CD4-positive, alpha-beta T cell treated with Interleukin-17A for 1 hour (primary cell): ENCODE measurements at places on chromosomes 2 and 18.

DNA sequence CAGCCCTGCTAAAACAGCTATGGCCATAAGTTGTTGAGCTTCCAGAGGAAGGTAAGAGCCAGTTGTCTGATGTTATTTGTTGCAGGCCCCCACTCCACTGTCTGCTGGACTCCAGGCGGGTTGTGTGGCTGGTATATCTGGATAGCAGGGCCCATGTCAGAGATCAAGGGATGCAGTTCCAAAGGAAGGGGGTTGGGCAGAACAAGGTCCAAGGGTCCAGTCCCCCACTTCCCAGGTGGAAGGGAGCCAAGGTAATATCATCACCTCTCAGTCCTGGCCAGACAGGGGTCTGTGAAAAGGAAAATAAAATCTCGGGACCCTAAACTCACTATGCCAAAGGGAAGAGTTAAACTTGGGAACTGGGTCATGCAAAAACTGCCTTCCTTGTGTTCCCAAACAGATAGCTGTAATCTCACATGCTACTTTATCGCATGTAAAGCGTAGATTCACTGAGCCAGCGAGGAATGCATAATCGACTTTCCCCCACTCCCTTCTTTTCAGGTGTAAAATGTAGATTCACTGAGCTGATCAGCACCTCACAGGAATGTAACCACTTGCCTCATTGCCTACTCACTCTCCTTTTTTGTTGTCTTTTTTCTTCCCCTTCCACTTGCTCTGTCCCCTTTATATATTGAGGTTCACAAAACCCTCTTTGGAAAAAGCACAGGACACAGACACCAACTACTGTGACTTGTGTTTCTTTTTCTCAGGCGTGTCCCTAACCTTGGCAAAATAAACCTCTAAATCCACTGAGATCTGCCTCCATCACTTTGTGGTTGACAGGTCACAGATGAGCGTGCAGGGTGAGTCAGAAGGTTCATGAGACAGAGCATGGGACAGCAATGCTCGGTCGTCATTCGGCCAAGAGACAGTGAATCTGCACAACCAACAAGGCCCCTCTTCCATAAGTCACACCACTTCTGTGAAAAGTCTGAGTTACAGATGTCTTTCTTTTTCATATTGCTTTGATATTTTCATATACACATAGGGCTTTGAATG, 255.3 kb upstream of the SIX2 start:
- DNase-seq, result no peak

DNA sequence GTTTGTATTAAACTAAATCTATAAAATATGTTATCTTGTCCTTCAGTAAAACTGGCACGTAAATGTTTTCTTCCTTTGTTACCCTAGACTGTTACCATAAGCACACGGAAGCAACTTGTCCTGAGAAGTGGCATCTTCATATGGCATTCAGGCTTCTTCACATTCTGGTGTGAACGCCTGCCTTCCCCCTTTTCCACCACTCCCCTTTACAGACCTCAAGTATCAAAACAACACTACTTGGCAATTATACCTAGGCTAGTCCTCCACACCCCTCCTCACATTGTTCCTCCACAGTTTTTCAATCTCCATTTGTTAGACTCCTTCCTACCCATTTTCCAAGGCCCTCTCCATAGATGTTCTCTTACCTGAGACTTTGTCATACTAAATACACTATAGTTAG, 2.9 kb downstream of the MEX3C start:
- DNase-seq, result peak; percentile 28

DNA sequence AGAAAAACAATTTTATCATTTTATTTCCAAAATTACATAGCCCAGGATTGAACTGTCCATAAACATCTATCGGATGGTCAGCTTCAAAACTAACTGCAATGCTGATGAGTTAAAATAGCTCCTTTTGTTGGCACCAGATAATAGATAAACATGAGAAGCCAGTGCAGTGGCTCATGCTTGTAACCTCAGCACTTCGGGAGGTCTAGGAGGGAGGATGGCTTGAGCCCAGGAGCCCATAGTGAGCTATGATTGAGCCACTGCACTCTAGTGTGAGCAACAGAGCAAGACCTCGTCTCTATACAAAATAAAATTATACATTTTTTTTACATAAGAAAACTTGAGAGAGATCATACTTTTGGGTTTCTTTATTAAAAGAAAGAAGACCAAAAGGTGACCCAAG, 34.6 kb upstream of the IMPA2 start:
- DNase-seq, result no peak

GRCh38 chr2:47592381-47592780, 189.4 kb downstream of the MSH2 start:
- DNase-seq, result no peak

DNA sequence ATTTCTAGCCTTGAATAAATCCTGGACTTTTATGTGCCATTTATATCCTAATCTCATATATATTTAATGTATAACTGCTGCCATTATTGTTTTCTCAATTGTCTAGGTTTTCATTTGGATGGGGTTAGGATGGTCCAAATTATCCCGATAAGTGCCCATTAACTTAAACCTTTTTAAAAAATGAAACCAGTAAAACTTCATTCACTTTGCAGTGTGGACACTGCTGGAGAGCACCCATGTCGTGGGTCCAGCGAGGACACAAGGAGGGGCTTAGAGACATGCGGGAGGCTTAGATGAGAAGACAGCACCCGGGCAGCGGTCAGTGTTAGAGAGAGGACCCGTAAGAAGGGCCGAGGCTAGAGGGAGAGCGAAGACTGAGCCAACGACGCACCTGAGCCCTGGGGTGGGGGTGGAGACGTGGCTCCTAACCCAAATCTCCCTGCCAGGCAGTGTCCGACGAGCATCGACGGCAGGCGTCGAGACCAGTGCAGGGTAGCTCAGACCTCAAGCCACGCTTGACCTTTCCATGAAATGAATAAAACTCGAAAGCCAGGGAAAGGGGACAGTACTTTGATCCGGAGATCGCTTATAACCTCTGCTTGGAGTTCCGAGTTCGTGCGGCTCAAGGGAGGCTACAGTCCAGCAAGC, 9.0 kb upstream of the EN1 start:
- no peak for DNase-seq

GRCh38 chr2:98710734-98711133, 20.2 kb downstream of the MGAT4A start:
- DNase-seq, result no peak

GRCh38 chr2:113698892-113699447, 57.5 kb downstream of the SLC35F5 start:
- peak; percentile 19 for DNase-seq

DNA sequence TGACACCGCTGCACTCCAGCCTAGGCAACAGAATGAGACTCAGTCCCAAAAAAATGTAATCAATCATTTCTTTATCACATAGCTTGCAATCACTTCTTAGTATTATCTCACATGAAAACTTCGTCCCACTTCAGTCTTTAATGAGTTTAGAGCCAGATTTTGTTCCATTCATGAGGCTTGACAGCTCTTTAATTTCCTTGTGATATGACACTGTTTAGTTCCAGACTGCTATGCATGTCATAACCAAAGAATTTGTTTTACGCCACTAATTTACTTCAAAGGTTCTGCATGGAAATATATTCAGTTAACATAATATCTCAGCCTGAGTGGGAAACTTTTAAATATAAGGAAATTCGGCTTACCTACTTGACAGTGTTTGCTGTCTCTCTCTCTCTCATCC, 113.1 kb downstream of the ZNF532 start:
- DNase-seq, result no peak

DNA sequence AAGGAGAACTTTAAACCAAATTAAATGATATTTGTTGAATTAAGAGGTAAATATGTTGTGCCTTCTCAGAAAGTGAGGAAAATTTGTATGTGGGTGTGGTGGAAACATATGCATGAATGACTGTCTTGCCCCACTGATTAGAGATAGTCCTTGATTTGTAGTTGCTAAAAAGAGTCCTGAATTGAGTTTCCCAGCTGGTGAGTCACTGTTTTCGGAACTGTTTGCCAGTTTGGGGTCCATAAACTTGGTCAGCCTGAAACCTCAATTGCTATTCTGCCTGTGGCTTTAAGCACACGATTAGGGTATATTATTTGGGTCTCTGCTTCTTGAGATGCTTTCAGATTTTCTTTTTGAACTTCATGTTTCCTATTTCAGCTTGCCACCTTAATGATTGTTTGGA, 53.3 kb downstream of the PIKFYVE start:
- no peak for DNase-seq

DNA sequence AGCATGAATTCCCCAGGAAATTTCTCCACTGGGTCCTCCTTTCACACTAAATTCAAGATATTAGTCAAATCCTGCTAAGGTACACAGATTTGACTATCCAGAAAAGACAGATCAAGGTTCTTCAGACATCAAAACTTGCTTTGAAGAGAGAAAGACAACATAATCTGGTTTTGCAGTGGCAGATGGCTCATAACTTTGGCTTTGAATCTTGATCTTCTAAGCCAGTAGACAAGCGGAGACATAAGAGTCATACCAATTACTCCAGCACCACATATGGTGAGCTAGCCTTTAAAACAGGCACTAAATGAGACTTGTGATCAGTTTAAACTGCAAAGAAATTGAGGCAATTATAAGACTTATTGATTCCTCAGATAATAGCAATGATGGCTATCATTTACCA, 29.3 kb downstream of the PDE11A start:
- DNase-seq, result no peak

GRCh38 chr2:132779206-132779721, 109.3 kb upstream of the LYPD1 start:
- DNase-seq, result no peak

DNA sequence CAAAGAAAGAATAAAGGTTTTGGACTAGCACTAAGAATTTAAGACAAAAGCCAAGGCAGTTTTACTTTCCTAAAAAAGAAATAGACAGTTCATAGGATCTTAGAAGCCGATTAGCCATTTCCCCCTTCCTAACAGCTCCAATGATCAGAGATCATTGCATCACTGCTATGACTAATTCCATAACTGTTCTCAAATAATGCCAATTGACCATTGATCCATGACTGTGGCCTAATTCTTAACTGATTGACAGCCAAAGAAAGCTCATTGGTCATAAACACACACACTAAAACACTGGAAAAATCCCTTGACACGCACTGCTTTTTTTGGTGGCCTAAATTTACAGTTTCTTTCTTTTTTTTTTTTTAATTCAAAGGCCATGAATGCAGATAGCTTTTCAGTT, 345.0 kb upstream of the ACVR2A start:
- DNase-seq, result no peak

GRCh38 chr2:10839813-10840212, 27.2 kb upstream of the PDIA6 start:
- DNase-seq, result no peak

- DNase-seq, result peak; percentile 32
These were observed 7.4 kb upstream of the RHOB start for GRCh38 chr2:20439503-20439902.

DNA sequence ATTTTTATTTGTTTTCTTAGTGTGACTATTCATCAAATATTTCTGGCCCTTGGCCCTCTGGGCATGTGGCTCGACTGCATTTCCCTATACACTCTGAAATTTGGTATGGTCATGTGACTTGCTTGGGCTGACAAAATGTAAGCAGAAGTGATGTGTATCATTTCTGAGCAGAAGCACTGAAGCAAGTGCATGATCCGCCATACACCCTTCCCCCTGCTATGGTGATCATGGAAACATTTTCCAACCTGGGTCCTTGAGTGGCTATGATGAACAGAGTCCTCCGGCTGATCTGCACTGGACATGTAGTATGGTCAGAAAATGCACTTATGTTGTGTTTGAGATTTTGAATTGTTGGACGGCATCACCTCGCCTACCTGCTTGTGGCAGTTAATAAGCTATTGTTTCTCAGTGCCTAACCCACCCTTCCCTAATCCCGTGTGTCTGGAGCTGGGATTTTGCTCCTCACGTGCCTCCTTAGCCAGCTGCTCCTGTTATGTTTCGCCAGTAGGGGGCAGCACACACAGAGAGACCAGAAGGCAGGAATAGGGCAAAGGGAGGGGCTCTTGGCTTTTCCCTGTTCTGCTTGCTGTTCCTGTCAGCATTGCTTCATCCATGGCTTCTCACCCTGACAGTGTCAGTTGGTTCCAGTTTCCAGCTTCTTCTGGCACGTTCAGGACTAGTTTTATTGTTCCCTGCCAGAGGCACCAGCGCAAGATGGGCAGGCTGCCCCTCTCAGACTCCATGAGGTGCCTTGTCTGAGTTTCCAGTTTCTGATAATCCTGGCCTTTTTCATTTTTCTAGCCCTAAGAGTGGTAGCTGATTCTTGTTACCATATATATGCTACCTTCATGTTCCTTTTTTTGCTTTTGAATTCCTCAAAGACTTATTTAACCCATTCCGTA, 207.4 kb downstream of the ARL6IP6 start:
- DNase-seq, result peak; percentile 22

GRCh38 chr2:228600265-228600664, 418.8 kb upstream of the SPHKAP start:
- no peak for DNase-seq

- DNase-seq, result peak; percentile 51
These were observed 34.8 kb upstream of the MGAT5 start for GRCh38 chr2:134218930-134219658.

DNA sequence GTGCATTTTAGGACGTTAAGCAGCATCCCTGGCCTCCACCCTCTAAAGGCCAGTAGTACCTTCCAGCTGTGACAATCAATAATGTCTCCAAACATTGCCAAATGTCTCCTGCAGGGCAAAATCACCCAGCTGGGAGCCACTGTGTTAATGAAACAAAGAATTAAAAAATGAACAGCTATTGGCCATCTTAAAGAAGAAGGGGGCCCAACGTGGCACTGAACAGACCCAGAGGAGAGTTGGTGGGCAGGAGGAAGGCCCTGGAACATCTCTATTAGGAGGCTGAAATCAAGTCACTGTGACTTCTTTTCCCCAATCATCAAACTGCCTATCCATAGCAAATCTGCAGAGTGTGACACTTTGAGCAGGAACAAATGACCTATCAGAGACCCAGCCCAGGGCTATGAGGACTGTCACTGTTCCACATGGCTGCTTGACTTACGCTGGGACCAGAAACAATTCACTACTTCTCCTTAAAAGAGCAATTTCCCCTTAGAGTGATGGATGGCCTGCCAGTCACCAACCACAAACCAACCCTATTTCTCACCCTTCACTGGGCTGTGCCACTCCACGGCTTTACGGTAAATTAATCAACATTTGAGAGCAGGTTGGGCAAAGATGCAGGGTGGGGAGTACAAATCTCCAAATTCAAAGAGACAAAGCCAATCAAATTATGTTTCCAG, 35.2 kb upstream of the TEX51 start:
- no peak for DNase-seq

DNA sequence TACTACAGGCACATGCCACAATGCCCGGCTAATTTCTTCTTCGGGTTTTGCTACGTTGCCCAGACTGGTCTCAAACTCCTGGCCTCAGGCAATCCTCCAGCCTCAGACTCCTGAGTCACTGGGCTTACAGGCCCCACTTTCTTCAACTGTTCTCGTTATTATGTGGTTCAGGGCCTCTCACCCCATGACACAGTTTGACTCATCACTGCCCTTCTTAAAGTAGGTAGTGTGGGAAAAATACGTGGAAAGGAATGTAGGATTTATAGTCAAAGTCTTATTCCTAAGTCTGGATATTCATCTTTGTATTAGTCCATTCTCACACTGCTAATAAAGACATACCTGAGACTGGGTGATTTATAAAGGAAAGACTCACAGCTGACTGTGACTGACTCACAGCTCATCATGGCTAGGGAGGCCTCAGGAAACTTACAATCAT, 19.4 kb downstream of the CENPA start:
- no peak for DNase-seq

GRCh38 chr2:148667113-148667836, 22.7 kb downstream of the EPC2 start:
- no peak for DNase-seq
